Mesothelial cell of epicardium (in vitro differentiated cells): ENCODE measurements at places on chromosomes 7 and 10.

DNA sequence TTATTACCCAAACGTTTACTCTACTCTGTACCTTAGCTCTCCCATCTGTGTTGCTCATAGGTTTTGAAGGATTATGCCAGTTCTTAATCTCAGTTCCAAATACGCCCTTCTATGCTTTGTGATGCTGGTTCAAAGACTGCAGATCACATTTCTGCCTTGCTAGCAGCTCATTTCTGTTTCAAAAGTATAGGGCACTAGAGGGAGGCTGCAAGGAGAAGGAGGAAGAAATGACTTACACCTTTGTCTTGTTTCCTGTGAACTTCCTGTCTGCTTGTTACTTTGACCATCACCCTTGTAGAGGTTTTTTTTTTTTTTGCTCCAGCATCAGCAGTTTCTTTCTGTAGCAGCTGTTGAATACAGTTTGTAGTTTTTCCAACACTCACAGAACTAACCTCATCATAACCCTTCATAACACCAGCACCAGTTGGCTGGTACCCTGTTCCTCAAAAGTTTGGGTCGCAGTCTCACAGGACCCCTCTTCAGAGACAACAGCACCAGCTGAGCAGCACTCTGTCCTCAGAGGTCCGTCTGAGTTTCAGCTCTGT is 16.5 kb downstream of the SLK start:
- no peak overlapping the region for H3K4me3 ChIP-seq
- peaks cover 2% of the 10 kb centered on the region for H3K36me3 ChIP-seq
- H3K4me1 ChIP-seq = peaks cover 13% of the 10 kb centered on the region
- H3K27me3 ChIP-seq = no peaks in the 10 kb centered on the region
- no peak for DNase-seq
- H3K27ac ChIP-seq = no peak overlapping the region

DNA sequence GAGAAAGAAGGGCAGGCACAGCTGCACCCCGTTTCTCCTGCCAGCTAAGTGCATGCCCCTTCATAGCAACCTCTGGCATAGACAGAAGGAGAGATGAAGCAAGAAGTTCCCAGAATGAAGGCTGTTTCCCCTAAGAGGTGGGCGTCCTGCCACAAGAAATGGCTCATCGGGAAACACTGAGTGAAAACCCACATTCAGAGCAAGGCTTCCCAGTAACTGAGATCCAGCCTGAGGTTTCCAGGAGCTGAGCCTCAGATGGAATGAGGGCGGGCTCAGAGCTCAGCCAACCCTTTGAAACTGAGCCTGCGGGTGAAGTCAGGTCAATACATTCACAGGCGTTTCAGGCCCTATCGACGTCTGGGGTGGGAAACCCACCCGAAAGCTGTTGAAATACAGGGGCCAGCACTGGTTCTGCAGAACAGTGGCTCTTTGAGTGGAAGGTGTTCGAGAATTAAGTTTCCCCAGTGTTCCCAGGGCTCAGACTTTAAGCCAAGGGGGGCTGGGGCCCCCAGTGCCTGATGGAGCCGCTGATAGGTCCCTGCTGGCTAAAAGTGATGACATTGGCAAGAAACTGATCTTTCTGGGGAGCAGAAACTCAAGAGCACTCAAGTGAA is 510.2 kb downstream of the RPS24 start:
- no peak for DNase-seq
- H3K4me3 ChIP-seq = no peak overlapping the region
- no peaks in the 10 kb centered on the region for H3K27me3 ChIP-seq

GRCh38 chr10:101145750-101146391 is 14.8 kb downstream of the TLX1 start:
- no peaks in the 10 kb centered on the region for H3K4me1 ChIP-seq
- H3K27ac ChIP-seq = no peak overlapping the region
- H3K27me3 ChIP-seq = peaks cover 99% of the 10 kb centered on the region

DNA sequence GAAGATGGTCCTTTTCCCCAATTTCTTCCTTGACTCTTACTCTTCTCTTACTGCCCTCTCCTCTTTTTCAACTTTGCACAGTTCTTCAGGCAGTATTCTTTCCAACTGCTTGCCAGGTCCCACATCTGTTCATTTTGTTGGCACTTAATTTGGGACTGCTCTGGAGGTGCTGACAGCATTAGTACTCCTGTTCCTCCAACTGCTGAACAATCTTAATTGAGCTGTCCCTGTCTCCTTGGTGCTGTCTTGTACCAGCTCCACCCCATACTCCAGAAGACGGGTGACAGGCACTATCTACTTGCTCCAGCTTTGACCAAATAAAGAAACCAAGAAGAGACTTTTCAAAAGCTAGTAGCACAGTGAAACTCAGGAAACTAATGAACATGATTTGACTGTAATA is 160.0 kb downstream of the PDE1C start:
- no peak for DNase-seq
- H3K36me3 ChIP-seq = no peaks in the 10 kb centered on the region
- peaks cover 54% of the 10 kb centered on the region for H3K27me3 ChIP-seq
- H3K4me3 ChIP-seq = no peak overlapping the region
- peaks cover 17% of the 10 kb centered on the region for H3K4me1 ChIP-seq

- peaks cover 14% of the 10 kb centered on the region for H3K4me1 ChIP-seq
- no peak for DNase-seq
- H3K36me3 ChIP-seq = peaks cover 4% of the 10 kb centered on the region
- H3K4me3 ChIP-seq = no peak overlapping the region
Observed at GRCh38 chr7:41415471-41416207, 287.3 kb downstream of the INHBA start.

DNA sequence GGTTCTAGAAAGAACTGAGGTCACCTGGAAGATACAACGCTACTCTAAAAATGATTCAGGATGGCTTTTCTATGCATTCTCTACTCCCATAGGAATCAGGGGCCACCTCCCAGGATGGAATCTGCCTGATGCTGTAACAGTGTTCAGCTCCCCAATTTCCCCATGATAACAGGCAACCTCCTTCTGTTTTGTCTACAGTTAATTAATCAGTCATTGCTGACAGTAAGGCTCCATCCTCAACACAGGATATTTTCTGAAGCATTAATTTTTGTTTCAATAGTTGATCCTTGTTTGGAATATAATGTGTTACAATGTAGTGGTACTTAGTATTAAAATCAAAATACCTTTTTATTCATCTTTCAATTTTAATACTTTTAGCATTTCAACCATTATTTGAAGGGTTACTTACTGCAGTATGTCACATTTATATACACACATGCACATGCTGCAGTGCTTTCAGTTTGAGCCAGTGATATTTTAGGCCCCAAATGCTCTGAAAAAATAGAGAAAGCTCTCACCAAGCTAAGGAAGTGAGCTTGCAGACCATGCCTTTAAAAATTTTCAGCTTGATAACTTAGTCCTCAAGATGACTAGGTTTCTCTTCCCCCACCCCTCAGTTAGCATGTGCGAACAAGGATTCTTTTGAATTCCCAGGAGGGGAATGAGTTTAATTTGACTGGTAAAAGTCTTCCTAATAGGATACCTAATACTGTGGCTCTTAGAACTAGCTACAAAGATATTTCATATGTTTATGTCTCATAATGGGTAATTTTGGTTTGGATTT is 592 bp upstream of the PIK3CG start:
- H3K4me3 ChIP-seq = no peak overlapping the region
- no peaks in the 10 kb centered on the region for H3K27me3 ChIP-seq
- H3K36me3 ChIP-seq = no peaks in the 10 kb centered on the region
- no peak overlapping the region for H3K27ac ChIP-seq
- no peak for DNase-seq

DNA sequence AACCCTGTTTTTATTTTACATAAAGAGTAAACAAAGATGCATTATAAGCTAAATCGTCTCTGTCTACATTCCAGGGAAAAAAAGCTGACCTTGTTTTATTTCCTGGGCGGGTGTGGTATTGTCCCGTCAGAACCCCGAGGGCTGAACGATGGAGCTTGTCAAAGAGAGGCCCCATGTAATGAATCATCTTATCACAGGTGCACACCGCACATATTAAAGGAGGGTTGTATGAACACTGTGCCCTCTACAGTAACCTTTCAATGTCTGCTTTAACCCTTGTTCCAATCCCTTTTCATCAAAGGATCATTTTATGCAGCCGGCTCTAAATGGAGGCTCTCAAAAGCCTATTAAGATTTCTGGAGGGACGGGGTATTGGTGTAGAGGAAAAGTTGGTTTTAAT is 158.5 kb upstream of the YAE1 start:
- no peak overlapping the region for H3K4me3 ChIP-seq
- H3K36me3 ChIP-seq = no peaks in the 10 kb centered on the region
- no peak for DNase-seq
- no peaks in the 10 kb centered on the region for H3K27me3 ChIP-seq
- H3K4me1 ChIP-seq = peaks cover 18% of the 10 kb centered on the region

GRCh38 chr7:81777697-81778096 is 7.8 kb upstream of the HGF start:
- no peak overlapping the region for H3K27ac ChIP-seq
- no peaks in the 10 kb centered on the region for H3K36me3 ChIP-seq
- DNase-seq = no peak
- H3K27me3 ChIP-seq = no peaks in the 10 kb centered on the region
- peaks cover 20% of the 10 kb centered on the region for H3K4me1 ChIP-seq

DNA sequence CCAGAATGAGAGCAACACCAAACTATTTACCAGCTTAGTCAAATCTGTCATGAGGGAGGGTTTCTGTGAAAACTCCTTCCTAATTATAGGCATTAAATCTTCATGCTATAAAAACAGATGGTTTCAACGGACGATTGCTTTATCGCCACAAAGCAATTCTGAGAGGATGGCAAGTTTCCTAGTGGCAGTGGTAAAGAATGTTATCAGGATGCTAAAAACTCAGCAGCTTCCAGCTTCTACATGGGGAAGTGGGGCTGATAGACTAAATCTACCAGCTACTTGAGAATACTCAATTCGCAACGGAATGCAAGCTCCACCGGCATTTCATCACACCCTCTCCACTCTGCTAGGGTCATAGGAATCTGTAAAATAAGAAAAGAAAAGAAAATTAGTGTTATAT is 41.8 kb downstream of the JCAD start:
- peaks cover 55% of the 10 kb centered on the region for H3K4me1 ChIP-seq
- H3K36me3 ChIP-seq = peaks cover 11% of the 10 kb centered on the region
- no peak overlapping the region for H3K4me3 ChIP-seq
- H3K27me3 ChIP-seq = no peaks in the 10 kb centered on the region
- H3K27ac ChIP-seq = no peak overlapping the region

DNA sequence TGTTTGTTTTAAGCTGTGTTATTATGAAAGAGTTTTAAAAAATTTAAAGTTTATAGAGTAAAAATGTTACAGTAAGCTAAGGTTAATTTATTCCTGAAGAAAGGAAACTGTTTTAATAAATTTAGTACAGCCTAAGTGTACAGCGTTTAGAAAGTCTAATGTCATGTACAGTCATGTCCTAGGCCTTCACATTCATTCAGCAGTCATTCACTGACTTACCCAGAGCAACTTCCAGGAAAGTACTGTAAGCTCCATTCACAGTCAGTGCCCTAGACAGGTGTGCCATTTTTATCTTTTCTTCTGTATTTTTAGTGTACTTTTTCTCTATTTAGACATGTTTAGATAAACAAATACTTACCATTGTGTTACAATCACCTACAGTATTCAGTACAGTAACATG is 126.8 kb downstream of the TPK1 start:
- no peak overlapping the region for H3K27ac ChIP-seq
- no peaks in the 10 kb centered on the region for H3K27me3 ChIP-seq
- no peaks in the 10 kb centered on the region for H3K4me1 ChIP-seq
- H3K4me3 ChIP-seq = no peak overlapping the region
- H3K36me3 ChIP-seq = no peaks in the 10 kb centered on the region

- DNase-seq = no peak
- no peak overlapping the region for H3K4me3 ChIP-seq
- H3K4me1 ChIP-seq = peaks cover 7% of the 10 kb centered on the region
- no peak overlapping the region for H3K27ac ChIP-seq
- no peaks in the 10 kb centered on the region for H3K36me3 ChIP-seq
- no peaks in the 10 kb centered on the region for H3K27me3 ChIP-seq
Observed at GRCh38 chr10:83310688-83311087, 828.6 kb upstream of the GHITM start.

- H3K36me3 ChIP-seq = no peaks in the 10 kb centered on the region
- no peak overlapping the region for H3K27ac ChIP-seq
- no peak for DNase-seq
- H3K4me1 ChIP-seq = no peaks in the 10 kb centered on the region
- H3K4me3 ChIP-seq = no peak overlapping the region
Observed at GRCh38 chr7:111668711-111669110, 106.4 kb upstream of the IMMP2L start.

DNA sequence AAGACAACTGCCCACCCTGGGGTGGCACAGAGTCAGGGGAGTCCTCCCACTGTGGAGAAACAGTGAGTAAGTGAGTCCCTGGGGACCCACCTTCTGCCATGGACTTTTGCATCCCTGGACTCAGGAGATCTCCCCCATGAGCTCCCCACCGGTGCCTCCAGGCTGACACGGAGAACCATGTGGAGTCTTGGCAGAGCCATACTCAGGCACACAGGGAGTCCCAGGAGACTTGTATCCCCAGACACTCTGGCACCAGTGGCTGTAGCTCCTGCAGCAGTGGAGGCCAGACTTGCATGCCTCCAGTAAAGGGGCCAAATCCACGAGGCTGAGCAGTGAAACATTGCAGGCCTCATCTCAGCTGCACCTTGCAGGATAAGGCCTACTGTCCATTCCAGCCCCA is 791.4 kb downstream of the PCDH15 start:
- no peaks in the 10 kb centered on the region for H3K4me1 ChIP-seq
- H3K36me3 ChIP-seq = peaks cover 12% of the 10 kb centered on the region
- DNase-seq = no peak
- no peak overlapping the region for H3K4me3 ChIP-seq
- H3K27ac ChIP-seq = no peak overlapping the region

GRCh38 chr10:89258881-89259280 is 7.3 kb upstream of the LIPA start:
- DNase-seq = no peak
- no peak overlapping the region for H3K4me3 ChIP-seq
- no peaks in the 10 kb centered on the region for H3K27me3 ChIP-seq
- H3K27ac ChIP-seq = no peak overlapping the region
- H3K4me1 ChIP-seq = peaks cover 27% of the 10 kb centered on the region

DNA sequence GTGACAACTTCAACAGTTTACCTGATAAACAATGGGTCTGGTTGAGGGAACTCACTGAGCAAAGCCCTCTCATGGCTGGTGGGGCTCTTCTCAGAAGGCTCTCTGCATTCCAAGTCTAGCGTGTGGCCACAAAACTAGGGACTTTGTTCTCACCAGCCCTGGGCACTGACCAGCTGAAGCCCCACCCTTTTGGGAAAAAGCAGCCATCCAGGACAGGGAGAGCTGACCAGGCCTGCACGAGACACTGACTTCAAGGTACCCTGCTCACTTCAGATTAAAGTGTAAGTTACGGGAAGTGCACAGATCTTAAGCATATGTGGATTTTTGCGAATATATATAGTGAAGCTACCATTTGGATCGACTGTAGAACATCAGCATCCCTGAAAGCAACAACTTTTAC is 67.4 kb upstream of the LRRC4 start:
- H3K4me1 ChIP-seq = no peaks in the 10 kb centered on the region
- H3K4me3 ChIP-seq = no peak overlapping the region
- peaks cover 24% of the 10 kb centered on the region for H3K27me3 ChIP-seq
- no peak for DNase-seq
- peaks cover 6% of the 10 kb centered on the region for H3K36me3 ChIP-seq
- no peak overlapping the region for H3K27ac ChIP-seq

DNA sequence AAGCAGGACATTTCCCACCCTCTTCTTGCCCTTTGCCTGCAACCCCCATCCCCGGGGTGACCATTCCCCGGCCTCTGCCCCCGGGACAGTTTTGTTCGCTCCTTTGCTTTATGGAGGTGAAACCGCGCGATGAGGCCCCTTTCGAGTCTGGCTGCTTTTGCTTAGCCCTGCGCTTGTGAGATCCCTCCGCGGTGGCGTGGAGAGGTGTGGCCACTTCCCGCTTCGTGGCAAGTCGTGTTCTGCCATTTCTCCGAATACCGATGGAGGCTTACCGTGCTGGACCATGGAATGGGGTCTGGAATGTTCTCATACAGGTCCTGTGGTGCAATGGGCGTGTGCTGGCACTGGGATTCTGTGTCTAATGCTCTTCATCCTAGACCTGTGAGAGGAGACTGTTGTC is 106.7 kb downstream of the LHPP start:
- H3K27me3 ChIP-seq = peaks cover 13% of the 10 kb centered on the region
- DNase-seq = no peak
- H3K27ac ChIP-seq = no peak overlapping the region
- no peaks in the 10 kb centered on the region for H3K36me3 ChIP-seq
